ENCODE measurements at places on chromosomes 1 and 21.

DNA sequence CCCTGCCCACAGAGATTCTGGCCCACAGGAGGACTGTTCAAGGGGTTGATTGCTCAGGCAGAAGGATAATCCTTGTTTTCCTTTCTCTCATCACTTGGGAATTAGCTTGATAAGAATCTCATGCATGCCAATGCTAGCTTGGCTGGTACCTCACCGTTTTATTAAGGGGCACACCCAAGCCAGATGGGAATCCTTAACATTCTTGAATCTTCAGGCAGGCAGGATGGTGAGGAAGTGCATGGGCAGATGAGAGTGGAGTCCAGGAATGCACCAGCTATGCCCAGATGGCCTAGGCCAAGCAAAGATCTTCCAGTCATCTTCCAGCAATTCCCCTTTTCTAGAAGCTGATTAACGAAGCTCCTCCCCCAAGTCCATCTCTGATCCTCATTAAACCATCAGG lies 4.1 kb upstream of the LCE7A start:
- DNase-seq, result no peak

DNA sequence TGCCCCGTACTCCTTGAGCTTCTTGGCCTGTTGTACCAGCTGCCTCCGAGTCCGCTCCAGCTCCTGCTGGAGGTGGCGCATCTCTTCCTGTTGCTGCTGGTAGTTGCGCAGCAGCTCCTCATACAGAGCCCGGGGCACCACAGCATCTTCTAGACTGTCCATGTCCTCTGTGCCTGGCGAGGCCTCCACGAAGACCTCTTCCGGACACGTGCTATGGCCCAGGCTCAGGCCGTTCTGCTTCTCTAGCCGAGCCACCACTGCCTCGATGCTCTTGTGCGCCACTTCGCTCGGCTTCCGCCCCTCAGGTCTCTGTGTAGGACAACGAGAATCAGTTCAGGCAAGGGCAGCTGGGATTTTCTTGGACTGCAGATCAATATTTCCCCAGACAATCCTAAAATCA lies 17.7 kb downstream of the BEND5 start:
- no peak for DNase-seq

DNA sequence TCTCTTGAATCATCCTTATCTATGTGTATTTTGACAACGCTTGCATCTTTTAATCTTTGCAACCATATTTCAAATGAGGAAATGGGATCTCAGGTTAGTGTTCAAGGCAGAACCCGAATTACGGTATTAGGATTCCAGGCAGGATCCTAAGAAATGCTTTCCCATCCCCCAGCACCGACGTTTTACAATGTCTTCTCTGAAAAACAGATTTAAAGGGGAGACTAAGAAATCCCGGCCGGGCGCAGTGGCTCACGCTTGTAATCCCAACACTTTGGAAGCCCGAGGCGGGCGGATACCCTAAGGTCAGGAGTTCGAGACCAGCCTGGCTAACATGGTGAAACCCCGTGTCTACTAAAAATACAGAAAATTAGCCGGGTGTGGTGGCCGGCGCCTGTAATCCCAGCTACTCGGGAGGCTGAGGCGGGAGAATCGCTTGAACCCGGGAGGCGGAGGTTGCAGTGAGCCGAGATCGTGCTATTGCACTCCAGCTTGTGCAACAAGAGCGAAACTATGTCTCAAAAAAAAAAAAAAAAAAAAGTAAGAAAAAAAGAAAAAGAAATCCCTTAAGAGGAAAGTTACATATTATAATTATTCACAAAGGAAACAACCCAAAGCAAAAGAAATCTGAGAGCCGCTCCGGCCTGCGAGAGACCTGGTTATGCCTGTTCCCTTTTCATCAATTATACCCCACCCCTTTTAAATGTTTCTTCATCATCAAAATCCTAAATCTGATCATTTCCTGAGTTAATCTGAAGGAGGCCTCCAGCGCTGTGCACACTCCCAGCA lies 801 bp upstream of the GORAB start:
- DNase-seq, result no peak

DNA sequence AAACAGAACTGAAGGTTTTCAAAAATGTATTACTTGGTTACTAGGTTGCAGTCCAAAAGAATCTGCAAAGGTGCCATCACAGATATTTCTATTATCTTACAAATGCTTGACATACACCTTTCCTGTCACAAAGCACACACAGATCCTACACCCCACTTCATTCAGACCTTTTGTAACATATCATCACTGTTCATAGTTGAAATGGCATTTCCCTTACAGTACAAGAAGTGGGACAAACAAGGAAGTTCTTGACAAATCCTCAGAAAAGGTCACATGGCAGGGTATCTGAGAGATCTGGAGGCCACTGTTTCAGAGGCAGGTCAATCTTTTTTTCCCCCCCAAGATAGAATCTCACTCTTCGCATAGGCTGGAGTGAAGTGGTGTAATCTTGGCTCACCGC lies 21.3 kb downstream of the TOR1AIP2 start:
- no peak for DNase-seq

GRCh38 chr21:27062443-27062842 lies 95.6 kb upstream of the ADAMTS5 start:
- DNase-seq, result no peak

DNA sequence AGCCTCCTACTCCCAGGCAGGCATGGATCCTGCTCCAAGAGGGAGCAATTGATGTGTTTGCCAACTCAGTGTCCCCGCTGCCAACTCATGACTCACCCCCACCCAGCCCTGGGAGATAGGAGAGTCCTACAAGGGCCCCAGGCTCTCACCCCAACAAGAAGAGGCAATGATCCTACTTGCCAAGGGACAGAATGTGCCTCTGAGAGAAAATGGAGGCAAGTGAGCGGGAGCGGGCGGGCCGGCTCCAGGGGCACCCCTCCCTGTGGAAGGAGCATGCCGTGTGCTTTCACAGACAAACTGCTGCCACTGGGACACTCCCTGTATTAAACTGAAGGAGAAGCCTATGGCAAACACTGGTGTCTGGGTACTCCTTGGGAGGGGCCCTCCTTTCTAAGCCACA lies 16.7 kb downstream of the PKP1 start:
- DNase-seq, result no peak

DNA sequence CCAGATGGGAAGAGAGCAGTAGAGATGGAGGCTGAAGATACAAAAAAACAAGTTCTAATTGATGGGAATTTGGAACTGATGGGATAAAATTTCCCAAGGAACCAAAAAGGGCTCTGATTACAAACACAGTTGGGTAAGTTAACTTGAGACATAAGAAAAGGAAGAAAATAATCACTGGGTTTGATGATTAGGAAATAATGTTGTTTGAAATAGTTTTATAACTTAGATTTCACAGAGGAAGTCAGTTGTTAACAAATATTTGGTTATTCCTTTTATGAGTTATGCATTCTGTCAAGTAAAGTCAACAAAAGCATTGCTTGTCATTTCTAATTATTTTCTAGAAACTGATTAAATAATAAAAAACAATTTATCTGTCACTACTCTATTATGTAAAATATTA lies 20.4 kb upstream of the SUCO start:
- no peak for DNase-seq

DNA sequence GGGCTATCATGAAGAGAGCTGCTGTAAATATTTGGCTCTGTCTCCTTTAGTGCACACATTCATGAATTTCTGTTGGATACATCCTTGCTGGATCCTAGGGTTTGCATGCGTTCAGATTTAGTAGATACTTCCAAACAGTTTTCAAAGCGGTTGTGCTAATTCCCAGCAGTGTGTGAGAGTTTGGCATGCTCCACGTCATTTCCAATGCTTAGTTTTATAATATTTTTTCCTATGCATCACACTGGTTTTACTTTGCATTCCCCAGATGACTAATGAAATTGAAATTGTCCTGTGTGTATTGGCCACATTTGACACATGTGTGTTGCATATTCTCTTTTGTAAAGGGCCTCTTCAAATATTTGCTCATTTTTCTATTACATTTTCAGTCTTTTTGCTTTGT lies 18.5 kb upstream of the AADACL3 start:
- no peak for DNase-seq

- DNase-seq, result no peak
Observed at GRCh38 chr1:44040846-44041245, 9.6 kb upstream of the SLC6A9 start.

DNA sequence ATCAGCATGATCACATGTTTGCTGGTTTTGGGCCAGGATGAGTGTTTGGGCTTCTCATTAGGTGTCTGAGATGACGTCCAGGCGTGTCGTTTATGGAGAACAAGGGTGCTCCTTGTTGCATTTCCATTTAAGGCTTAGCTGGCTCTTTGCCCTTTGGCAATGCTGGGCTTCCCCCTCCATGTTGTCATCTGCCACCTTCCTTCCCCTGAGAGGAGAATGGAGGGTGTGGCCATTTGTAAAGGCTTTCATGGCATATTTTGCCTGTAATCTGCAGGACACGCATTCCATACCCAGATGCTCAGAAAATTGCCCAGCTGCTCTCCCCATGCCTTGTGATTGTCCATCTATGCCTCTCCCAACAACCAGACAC lies 27.7 kb downstream of the PKP1 start:
- no peak for DNase-seq

DNA sequence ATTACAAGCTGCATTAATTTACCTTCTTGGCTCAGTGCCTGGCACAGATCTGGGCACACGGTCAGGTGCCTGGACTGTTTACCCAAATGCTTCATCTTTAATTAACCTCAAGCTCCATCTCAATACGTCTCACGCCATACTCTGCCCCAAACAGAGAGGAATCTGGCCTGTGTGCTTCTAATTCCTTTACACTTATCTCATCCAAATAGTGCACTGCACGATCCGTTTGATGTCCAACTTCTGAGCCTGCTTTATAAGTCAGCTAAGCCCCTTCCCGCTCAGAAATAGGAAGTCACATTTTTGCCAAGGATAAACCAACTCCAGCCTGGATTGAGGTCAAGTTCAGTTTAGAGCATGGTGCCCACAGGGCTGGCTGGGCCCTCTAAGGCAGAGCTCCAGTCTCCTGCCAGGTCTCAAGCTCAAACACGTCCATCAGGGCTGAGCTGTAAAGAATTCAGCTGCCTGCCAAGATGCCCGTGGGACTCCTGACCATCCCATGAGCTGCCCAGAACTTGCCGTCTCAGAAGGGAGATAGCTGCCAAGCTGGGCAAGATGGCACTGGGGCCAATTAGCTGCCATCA lies 233.5 kb downstream of the TRABD2B start:
- no peak for DNase-seq

DNA sequence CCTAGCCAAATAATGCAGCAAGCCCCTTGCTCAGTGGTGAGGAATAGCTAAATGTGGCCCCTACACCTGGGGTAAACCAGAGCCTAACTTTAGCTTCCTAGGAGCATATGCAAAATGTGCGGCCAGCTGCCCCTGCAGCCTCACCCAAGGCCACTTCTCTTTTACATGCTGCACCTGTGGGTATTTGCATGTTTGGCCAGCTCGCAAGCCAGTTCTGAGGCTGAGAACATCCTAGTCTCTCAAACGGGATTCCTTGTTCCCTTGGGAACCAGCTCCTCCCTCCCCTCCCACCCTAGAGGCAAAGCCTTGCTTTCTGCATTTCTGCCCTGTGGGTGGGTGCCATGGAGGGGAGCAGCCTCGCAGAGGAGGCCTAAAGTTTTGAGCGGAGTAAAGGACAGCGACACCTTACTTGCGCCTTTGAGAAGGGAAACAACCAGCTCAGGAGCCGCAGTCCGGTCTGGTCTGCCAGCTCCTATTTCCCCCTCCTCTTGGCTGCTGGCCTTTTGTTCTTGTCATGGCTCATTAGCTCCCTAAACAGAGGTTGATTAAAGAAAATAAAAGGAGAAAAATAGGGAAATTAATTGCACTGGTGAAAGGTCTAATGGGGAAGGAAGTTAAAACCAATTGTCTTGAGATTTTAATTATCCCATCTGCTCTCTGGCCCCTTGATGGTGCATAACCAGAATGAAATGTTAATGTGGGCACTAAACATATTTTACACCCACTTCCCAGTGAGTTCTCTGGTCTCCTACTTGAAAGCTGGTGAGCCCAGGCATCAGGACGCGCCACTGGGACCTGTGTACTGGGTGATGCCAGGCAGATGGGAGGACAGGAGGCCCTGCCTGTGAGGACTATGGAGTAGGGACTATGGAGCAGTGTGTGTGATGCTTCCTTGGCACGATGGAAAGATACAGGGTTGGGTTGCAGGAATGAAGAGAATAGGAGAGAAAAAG lies 68.7 kb downstream of the TEX35 start:
- DNase-seq, result no peak

DNA sequence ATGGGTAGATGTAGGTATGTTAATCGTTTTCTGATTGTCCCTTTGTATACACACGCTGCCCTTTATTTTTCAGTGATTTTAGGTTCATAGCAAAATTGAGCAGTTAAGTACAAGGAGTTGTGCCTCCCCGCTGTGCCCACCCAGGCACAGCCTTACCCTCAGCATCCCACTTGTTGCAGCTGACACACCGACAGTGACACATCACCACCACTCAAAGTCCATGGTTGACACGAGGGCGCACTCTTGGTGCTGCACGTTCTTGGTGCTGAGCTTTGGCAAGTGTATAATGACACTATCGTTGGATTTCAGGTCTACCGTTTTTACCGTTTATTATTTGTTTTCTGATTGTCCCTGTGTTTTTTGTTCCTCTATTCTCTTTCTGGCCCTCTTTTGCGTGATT lies 15.6 kb downstream of the C1orf159 start:
- no peak for DNase-seq

DNA sequence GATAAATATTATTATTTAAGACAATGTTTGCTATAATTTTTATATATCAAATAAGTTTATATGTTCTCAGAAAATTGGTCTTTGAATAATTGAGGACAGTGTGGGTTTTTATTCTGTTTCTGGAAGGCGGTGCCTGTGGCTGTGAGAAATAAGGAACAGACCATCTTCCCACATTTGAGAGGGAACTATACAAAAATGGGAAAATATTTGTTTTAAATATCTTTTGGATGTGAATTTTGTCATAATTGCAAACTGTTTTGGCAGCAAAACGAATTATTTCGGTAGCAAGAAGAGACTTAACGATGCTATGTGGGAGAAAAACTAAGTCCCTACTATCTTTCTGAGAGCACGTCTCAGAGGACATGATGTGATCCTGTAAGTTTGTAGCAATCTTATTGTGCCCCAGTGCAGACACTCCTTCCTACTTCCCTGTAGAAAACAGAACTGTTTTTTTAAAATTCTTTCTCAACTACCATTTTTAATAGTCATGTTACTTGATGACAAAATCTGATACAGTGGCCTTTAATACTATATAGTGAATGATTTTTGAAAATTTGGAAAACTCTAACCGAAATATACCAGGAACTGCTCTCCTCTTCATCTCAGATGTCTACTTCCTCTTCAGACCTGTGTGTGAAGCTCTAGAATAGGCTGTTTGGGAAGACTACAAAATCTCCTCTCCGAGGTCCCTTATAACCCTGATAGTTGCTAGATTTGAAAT lies 25.4 kb downstream of the PTPRC start:
- DNase-seq, result no peak

- DNase-seq, result no peak
Observed at GRCh38 chr1:30915491-30916230, 7.1 kb upstream of the SDC3 start.

- DNase-seq, result no peak
Observed at GRCh38 chr1:166490437-166490991, 323.7 kb upstream of the FAM78B start.

- DNase-seq, result no peak
Observed at GRCh38 chr1:36951761-36952160, 82.6 kb downstream of the GRIK3 start.

GRCh38 chr1:43881415-43881814 lies 52.2 kb upstream of the ARTN start:
- DNase-seq, result no peak

All from activated T-cell treated with anti-CD3 and anti-CD28 coated beads for 48 hours (primary cell).